ENCODE measurements at places on chromosomes 7 and 10. TPM values are rescaled to one million over a fixed set of nuclear protein-coding genes. Genes with fewer than 3 reads are reported as not detected.

The ANXA7 gene
- total RNA-seq, result 86.6 TPM

- no peak for DNase-seq
These were observed 120.4 kb downstream of the ARHGAP21 start for GRCh38 chr10:24603333-24603732.

DNA sequence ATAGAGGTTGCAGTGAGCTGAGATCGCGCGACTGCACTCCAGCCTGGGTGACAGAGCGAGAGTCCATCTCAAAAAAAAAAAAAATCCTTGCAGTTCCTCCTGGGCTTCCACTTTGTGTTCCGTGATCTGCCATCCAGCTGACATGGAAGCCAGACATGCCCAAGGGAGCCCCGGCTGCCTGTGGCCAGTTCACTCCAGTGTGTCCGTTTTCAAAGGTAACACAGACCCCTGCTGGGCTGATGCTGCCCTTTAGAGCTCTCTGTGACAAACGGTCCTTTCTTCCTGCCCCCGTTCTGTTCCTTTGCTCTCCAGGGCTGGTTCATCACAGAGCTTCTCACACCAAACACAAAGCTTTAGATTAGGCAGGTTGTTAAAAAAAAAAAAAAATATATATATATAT is 130.8 kb downstream of the CUL2 start:
- DNase-seq, result no peak

GRCh38 chr10:1776127-1776662 is 38.9 kb upstream of the ADARB2 start:
- no peak for DNase-seq

DNA sequence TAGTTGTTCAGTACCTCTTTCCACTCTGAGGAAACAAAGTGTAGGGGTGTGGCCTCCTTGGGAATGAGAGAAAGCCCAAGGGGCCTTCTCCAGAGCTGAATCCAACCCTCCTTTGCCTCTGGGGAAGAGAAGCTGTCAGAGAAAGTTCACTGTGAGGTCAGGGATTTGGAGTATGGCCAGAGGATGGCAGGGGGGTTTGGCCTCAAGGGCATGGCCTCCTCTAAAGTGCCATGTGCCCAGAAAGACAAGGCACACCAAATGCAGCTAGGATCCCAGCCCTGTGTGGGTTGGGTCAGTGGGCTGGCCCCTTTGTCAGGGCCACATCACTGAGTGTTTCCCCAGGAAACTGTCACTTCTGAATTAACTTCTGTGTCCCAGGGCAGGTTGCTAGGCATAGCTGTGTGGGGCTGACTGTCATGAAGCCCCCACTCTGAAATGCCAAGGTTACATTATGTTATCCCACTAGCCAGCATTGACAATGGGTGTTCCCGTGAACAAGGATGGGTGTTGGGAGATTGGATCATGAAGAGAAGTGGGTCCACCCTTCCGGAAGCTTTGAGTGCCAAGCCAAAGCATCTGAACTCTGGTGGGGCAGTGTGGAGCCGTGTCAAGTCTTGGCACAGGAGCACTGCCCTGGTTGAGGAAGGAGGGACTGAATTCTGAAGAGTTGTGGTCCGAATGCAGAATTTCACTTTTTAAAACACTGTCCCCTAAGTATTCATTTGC is 123.3 kb downstream of the ZMIZ1 start:
- no peak for DNase-seq
